Jurkat, Clone E6-1 (cell line): ENCODE measurements at places on chromosomes 12 and 14.

- DNase-seq = no peak
Observed at GRCh38 chr12:29207120-29207519, 58.0 kb downstream of the FAR2 start.

DNA sequence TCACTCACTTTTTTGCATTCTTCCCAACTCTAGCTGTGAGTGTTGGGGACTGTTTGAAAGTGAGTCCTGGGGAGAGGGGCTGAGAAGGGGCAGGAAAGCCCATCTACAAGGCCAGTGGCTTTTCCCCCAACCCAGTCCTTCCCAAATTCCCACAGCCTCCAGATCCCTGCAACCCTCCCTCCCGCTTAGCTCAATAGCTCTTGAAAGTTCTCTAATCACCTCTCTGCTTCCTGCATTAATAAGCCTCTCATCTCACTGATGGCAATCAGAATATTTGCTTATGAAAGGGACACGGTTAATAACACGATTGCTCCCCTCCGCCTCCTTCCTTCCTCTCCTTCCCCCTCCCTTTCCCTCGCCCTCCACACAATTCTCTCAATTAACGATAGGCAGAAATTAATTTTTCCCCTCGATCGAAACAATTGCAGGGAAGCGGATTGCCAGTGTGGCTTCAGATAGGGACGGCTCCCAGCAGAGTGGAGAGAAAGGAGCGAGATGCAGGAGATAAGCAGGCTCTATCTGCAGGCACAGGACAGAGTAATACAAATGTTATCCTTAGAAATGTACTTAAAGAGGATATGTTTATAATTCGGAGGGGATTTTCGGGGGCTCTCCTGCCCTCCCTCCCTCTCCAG is 15.1 kb upstream of the GPATCH2L start:
- DNase-seq = no peak

DNA sequence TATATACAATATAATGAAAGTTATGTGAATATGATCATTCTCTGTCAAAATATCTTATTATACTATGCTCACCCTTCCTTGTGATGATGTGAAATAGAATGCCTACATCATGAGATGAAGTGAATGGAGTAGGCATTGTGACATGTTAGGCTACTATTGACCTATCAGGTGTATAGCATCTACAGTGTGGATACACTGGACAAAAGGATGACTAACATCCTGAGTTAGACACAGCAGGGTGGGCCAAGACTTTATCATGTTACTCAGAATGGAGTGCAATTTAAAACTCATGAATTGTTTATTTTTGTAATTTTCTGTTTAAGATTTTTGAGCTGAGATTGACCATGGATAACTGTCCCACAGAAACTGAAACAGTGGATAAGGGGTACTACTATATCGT is 53.4 kb upstream of the NAV3 start:
- DNase-seq = no peak

DNA sequence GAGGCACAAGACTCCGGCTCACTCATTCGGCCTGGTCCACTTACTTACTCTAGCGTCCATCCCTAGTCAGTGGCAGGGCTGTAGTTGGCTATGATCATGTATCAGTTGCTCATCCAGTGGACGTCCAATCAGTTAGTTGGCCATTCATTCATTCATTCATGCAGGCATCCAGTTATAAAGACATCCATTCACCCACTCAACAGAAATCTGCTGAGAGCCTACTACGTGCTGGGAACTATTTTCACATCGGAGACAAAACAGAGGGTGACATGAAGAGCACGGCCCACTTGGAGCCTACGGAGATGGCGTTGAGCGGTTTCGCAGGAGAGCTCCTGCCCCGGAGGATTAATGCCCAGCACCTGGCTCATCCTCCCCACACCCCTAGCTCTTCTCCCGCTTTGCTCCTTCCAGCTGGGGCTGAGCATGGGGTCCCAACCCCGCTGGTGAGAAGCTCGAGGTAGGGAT is 49.7 kb downstream of the SNAPC1 start:
- DNase-seq = no peak

DNA sequence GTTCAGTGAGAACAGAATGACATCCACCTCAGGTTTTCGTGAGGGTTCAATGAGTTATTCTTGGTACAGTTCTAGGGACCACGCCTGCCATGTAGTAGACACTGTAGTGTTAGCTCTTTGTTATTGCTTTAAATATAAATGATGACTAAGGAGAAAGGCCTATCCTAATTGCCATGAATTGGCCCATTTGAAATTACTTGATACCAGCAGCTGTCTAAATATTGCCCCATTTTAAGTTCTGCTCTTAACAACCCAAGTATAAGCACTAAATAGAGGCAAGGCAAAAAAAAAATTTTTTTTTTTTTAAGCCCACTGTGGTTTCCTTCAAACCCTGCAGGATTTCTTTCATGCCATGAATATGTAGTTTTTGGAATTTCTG is 84.5 kb downstream of the BORCS5 start:
- DNase-seq = no peak

DNA sequence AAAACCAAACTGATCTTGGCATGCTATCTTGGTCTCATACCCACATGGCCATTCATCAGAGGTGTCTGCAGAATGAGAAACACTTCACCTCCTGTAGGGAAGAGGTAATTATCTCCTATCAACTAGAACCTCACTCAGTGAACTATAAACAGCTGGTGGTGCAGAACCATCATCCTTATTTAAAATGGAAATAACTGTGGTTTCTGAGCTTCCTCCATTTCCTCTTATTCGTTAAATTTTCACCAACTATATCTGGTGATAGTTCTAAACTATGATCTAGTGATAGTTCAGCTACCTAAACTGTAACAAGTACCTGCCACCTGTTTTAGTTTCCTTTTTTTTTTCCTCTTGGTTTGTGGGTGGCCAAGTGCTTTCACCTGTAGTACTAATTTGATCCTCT is 218.5 kb downstream of the FUT8 start:
- peak; percentile 80 for DNase-seq

- no peak for DNase-seq
Observed at GRCh38 chr14:53695692-53696214, 260.9 kb downstream of the BMP4 start.

- DNase-seq = no peak
Observed at GRCh38 chr12:65084579-65084978, 36.5 kb downstream of the WIF1 start.

- DNase-seq = no peak
Observed at GRCh38 chr12:131902332-131903241, 8.2 kb downstream of the ULK1 start.

GRCh38 chr14:36655963-36656686 is 5.5 kb upstream of the PAX9 start:
- peak; percentile 46 for DNase-seq

GRCh38 chr12:98977186-98977585 is 332.1 kb downstream of the APAF1 start:
- no peak for DNase-seq
